H4 (cell line): ENCODE measurements at places on chromosomes 6 and 20. TPM values are rescaled to one million over a fixed set of nuclear protein-coding genes. Genes with fewer than 3 reads are reported as not detected.

GRCh38 chr6:52053038-52053695 lies 34.2 kb downstream of the PKHD1 start:
- DNase-seq, result no peak

DNA sequence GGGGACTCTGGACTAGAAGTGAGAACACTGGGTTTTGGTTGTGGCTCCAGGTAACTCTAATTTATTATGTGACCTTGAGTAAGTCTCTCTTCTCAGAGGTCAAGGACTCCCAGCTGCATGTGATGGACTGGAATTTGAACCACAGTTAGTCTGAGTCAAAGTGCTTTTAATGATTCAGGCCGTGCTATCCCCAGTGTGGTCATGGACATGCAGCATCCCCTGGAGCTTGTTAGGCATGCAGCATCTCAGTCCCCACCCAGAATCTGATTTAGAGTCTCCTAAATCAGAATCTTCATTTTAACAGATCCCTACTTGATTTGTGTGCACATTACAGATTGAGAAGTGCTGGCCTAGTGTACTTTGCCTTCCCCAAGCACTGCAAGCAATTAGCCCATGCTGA lies 74.2 kb downstream of the TOX2 start:
- no peak for DNase-seq

GRCh38 chr6:33728438-33728837 lies 16.9 kb upstream of the UQCC2 start:
- DNase-seq, result no peak

- DNase-seq, result no peak
Measured at GRCh38 chr6:38310061-38310460, 329.7 kb downstream of the BTBD9 start.

- no peak for DNase-seq
Measured at GRCh38 chr20:57402206-57403125, 11.3 kb downstream of the RBM38 start.

- DNase-seq, result no peak
Measured at GRCh38 chr6:90611543-90612312, 24.9 kb upstream of the MAP3K7 start.

DNA sequence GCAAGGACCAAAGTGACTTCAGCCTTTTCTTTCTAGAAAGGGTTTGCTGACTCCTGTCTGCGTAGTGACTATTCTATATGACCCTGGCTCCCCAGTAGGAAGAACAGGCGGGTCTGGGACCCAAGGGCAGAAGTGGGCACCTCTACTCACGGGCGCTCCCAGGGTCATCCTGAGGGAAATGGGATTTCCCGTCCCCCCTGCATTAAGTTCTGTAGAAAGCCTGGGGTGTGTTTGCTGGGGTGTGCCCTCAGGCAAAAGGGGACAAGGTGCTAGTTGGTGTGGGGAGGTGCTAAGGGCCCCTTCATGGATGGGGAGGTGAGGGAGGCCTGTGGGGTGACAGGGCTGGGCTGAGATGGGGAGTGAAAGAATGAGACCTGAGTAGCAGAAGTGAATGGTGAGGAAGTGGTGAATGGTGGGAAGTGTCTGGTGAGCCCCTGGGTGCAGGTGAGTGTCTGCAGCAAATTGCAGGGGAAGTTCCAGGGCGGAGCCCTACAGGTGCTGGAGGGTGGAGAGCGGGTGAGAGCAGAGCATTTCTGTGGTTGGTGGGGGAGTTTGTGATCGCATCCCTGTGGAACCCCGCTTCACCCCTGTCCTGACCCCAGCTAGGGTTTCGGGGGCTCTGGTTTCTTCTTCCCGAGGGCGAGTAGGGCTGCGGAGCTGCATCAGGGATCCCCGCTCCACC lies 21.1 kb downstream of the RAET1L start:
- DNase-seq, result no peak

- DNase-seq, result no peak
Measured at GRCh38 chr6:97865612-97866011, 582.6 kb upstream of the MMS22L start.

GRCh38 chr6:34460796-34461507 lies 4.9 kb upstream of the PACSIN1 start:
- DNase-seq, result no peak

- DNase-seq, result no peak
Measured at GRCh38 chr20:14576196-14576877, 238.9 kb upstream of the FLRT3 start.

DNA sequence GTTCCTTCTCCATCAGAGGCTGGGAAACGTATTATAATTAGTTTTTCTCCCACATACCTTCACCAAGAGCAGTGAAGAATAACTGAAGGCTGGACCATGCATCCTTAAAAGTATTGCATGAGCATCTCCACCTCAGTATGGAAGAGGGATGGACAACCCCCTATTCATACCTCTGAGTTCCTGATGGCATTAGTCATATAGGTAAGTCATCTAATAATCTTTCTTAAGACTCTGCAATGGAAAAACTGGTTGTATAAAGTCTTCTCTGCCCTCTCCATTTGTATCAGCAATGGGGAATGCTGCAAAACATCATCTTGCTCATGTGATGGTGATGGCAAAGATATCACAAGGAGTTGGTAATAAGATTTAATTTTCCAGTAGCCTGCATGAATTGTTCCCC lies 24.5 kb downstream of the PGM3 start:
- no peak for DNase-seq

GRCh38 chr20:23143986-23144690 lies 58.0 kb upstream of the CD93 start:
- no peak for DNase-seq

DNA sequence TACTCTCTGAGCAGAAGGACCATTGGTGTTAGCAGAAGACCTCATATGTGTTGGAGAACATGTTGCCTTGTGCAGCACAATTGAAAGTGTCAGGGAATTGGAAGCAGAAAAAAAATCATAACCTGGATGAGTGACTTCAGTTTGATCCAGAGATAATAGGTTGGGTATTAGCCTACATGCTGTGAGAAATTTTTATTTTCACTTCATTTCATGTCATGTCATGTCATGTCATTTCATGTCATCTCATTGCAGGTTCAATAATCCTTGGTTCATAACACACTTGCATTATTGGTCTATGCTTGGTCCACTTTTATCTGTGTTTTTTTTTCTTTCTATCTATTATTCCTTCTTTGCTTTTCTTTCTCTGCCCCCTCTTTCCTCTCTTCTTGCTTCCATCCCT lies 34.3 kb downstream of the AKAP7 start:
- DNase-seq, result no peak

DNA sequence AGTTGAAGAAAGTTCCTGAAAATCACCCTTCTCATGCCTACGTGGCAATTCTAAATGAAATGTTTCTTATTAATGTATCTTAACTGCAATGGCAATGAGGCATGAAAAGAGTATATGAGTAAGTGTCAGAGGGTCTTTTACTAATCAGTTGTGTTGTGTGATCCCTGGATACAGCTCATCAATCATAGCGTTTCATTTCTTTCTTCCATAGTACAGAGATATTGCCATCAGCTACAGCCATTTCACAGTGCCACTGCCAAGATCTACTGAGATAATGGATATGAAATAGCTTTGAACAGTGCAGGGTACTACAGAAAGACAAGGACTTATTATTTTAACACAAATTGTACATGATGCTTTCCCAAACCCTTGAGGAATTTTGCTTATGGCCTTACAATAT lies 450.8 kb downstream of the KHDRBS2 start:
- DNase-seq, result no peak

DNA sequence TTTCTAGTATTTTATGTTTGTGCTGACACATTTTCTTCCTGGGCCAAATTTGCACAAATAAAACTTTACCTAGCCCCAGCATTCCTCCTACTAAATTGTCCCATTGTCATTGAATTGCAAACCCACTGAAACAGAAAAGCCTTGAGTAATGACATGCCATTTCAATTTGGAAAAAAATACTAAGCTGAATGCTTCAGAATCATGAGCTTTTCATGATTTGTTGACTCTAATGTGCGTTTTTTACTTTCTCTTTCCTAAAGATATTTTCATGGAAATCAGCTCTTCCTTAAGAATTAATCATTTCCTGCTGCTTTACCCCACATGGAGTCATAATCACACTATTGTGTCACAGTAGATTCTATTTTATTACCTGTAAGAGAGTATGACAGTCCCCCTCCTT lies 47.4 kb downstream of the TRDN start:
- DNase-seq, result no peak

GRCh38 chr20:48195121-48195870 lies 410.0 kb upstream of the SULF2 start:
- no peak for DNase-seq

DNA sequence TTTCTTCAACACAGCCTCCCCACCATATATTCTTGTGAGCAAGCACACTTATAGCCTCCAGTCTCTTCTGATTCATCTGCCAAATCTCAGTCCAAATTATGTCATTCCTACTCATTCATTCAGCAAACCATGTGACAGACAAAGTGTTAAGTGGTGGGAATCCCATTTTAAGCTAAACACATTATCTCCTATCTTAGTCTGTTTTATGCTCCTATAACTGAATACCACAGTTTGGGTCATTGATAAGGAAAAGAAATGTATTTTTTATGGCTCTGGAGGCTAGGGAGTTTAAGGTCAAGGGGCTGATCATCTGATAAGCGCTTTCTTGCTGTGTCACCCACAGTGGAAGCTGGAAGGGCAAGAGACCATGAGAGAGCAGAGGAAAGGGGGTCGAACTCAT lies 23.9 kb upstream of the SMIM13 start:
- DNase-seq, result no peak

FHL5 gene
- total RNA-seq, result not detected in 2 replicates

PTCHD4 gene
- total RNA-seq, result 3.9 and 4.7 TPM in 2 replicates

TBX18 gene
- 0.47 and 0.48 TPM in 2 replicates for total RNA-seq

SLC22A2 gene
- not detected in 2 replicates for total RNA-seq
